ENCODE measurements at places on chromosomes 5 and 9.

GRCh38 chr5:137828180-137828579 is 39.5 kb upstream of the MYOT start:
- DNase-seq = no peak

DNA sequence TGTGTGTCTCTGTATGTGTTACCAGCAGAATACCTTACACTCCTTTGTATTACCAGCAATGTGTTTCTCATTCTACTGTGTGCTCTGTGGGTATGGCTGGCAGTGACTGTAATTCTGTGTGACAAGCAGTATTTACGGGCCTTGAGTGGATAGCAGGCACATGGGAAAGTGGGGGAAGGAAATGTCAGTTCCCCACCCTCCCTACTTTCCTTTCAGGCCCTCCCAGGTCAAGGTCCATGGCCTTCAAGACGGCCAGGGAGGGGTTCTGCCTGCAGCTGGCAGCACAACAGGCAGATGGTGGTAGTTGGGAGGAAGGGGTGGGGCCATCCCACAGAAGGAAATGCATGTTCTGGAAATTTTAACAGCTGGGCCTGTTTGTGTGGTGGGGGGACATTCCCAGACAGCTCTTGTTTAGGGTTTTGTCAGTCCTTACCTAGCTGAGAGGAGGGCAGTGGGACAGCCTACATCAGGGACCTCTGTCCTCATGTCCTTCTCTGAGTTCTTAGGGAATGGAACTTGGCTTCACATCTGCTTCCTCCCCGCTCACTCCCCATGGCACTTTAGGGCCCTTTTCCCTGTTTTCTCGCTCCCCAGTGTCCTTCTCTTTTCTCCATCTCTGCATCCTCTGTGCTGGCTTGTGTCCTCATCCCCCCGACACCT is 14.6 kb upstream of the TNIP1 start:
- no peak for DNase-seq

DNA sequence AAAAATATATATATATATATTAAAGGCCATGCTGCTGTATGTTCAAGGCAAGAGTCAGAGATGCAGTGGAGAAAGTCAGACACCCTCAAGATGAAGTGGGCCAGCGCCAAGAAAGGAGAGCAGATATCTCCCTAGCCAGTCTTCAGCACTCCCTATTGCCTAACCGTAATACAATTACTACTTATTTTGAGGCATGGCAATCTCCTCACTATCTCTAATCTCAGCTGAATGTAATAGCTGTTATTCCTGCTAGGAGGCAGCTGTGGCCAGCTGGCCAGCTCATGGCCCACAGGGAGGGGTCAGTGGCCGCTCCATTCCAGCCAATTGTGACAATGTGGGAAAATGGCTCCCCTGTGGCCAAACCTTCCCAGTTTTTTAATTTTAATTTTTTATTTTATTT is 87.5 kb upstream of the FBXW11 start:
- no peak for DNase-seq

DNA sequence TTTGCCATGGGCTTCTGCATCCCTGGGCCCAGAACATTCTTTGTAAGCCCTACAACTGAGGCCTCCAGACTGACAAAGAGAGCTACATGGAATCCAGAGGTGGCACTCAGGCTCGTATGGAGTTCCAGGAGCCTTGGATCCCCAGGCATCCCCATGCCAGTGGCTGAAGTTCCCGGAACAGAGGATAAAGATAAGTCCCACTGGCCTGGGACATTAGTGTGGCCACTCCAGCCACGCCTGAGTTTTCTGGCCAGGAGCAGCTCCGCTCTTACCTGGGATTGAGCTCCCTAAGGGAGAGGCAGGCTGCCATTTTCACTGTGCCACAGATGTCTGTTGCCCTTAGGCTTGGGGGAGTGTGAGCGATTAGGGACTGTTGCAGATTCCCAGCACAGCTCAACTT is 656.3 kb upstream of the FAM174A start:
- no peak for DNase-seq

GRCh38 chr5:172721455-172722326 is 49.3 kb downstream of the DUSP1 start:
- DNase-seq = no peak

GRCh38 chr9:27703216-27703980 is 130.1 kb upstream of the C9orf72 start:
- no peak for DNase-seq

DNA sequence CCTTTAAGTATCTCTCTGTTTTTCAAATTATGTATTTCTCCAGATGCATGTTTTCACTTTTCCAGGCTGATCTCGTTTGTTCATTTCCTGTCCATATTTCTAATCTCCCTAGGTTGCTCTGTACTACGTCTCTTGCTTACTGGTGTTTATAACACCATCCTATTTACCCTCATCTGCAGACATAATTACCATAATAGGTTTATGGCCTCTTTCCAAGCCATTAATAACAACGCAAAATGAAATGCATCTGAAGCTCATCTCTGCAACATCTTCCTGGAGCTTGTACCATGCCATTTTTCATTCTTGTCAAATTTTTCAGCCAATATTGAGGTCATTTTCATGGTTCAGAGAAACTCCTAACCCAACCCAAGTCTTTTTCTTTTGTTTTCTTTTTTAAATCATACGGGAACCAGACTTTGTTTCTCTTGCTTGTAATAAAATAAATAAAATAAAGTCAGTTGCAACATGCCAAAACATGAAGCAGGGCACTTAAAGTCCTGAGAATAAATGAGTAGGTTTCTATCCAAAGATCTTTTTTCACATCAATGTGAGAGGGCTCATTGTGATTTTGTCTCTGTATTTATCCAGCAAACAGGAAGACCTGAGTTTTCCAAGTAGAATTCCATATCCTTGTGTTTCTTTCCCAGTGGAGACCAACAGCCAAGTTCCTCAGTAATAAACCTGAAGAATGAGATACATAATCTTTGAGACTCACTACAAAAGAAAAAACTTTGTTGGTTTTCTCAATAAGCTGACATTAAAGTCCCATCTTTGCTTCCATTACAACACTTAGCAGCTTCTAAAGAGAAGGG is 37.0 kb downstream of the DPYSL3 start:
- no peak for DNase-seq

- no peak for DNase-seq
Observed at GRCh38 chr9:109379513-109379912, 58.7 kb upstream of the EPB41L4B start.

GRCh38 chr9:69134412-69134811 is 39.7 kb upstream of the TJP2 start:
- DNase-seq = no peak

DNA sequence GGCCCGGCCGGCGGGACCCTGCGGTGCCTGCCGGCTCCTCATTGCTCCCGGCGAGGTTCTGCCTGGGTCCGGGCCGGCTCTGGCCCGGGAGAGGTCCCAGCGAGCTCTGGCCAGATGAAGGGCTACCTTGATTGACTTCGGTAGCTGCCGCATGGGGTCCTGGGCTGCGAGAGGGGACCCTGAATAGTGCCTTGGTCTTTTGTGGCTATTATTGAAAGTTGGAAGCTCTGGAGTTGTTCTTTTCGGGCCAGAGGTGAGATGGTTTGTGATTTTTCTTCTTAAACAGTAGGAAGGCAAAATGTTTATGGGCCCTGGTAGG is 635 bp downstream of the NAA35 start:
- no peak for DNase-seq

- no peak for DNase-seq
Observed at GRCh38 chr9:32384002-32384363, 460 bp upstream of the ACO1 start.

GRCh38 chr9:38035873-38036272 is 33.2 kb downstream of the SHB start:
- DNase-seq = no peak

GRCh38 chr5:99019812-99020697 is 91.2 kb upstream of the CHD1 start:
- no peak for DNase-seq

DNA sequence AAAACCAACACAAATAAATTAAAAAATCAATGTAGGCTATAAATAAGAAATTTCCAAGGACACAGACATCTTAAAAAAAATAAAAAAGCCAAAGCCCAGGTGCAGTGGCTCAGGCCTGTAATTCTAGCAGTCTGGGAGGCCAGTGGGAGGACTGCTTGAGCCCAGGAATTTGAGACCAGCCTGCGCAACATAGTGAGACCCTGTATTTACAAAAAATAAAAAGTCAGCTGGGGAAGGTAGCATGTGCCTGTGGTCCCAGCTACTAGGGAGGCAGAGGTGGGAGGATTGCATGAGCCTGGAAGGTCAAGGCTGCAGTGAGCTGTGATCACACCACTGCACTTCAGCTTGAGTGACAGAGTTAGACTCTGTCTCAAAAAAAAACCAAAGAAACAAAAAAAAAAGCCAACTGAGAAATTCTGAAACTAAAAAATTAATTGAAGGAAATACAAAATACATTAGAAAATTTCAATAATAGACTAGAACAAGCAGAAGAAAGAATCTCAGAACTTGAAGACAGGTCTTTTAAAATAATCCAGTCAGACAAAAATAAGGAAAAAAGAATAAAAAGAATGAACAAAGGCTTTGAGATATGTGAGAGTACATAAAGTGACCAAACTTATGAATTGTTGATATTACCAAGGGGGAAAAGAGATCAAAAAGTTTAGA is 149.5 kb upstream of the PANK3 start:
- no peak for DNase-seq

- no peak for DNase-seq
Observed at GRCh38 chr9:134240361-134240760, 76.0 kb upstream of the RNU6ATAC start.

- no peak for DNase-seq
Observed at GRCh38 chr5:151030056-151030336, 9.6 kb downstream of the GPX3 start.

GRCh38 chr5:231661-232060 is 13.5 kb downstream of the SDHA start:
- peak; percentile 33 for DNase-seq

GRCh38 chr5:88719434-88719833 is 163.6 kb downstream of the MEF2C start:
- no peak for DNase-seq

- DNase-seq = no peak
Observed at GRCh38 chr9:14352503-14352902, 38.6 kb upstream of the NFIB start.

DNA sequence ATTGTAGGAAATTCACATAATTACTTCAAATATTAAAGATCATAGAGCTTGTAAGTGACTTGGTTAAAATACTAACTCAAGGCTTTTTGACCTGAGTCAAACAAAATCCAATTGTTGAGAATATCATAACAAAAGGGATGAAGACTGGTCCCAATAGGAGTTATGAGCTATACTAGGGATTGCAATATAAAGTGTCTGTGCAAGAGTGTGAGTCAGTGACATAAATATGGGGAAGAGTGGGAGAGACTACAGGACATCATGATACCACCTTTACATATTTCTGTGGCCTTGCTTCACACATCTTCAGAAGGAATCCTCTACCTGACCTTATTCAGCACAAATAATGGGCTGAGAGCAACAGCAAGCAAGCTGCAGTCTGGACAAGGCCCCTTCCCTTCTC is 180.9 kb upstream of the SLC24A2 start:
- DNase-seq = no peak

DNA sequence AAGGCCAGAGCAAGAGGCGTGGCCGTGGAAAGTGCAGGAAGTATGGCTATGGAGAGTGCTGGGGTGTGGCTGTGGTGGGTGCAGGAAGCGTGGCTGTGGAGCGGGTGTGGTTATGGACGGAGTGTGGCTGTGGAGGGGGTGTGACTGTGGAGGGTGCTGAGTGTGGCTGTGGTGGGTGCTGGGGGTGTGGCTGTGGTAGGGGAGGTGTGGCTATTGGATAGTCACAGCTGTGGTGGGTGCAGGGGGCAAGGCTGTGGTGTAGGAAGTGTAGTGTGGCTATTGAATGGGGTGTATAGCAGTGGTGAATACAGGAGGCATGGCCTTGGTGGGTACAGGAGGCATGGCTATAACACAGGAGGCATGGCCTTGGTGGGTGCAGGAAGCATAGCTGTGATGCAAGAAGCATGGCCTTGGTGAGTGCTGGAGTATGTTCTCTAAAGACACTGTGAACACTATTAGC is 40.8 kb upstream of the SPATA31C2 start:
- no peak for DNase-seq

DNA sequence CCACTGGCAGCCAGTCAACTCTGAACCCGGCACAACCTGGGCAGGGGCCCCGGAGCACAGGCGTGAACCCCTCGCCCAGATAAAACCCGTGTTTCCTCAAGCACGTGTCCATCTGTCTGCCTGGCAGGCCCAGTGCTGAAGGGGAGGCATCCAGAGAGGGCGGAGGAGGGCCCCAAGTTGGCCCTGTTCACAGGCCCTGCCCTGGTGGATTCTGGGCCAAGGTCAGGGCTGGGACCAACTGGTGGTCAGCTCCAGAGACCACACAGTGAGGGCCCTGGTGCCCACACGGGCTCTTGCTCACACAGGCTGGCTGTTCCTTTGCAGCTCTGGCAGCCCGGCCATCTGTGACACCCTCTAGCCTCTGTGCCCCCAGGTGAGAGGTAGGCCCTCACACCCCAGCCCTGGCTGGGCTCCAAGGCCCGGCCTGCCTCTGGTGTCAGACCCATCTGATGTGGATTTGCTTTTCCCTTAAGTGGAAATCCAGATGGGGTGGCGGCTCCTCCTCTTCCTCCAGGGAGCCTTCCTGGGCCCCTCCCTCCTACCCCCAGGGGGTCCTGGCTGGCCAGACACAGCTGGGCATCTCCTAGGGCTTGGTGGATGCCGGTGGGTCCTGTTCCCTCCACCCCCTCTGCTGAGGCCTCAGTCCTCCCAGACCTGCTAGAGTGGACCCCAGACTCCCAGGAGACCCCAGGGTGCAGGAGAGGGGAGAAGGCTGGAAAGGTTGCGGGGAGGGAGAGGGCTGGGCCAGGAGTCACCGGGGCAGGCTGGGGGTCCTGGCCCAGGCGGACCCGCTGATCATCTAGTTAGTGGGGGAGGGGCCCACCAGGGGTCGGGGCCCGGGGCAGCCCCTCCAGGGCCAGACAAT is 525 bp upstream of the STPG3 start:
- DNase-seq = no peak

DNA sequence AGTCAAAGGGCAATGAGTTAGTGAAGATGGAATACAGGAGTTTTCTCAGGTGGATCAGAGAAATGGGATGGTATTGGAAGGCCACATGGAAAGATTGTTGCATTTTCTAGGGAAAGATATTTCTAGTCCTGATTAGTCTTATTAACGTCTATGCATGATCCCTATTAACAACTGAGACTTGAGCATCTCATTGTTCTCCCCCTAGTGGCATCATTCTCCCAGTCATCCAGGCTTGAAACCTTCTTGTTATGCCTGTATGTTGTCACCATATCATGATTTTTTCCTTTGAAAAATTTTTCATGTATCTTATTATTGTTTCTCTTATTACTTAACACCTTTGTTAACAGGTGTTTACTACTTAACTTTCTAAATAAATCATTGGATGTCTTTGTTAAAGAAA is 34.4 kb downstream of the KIF2A start:
- no peak for DNase-seq

All from nucleus accumbens (tissue), 56 donors.